ENCODE measurements at places on chromosomes 16 and 17.
A peak's percentile ranks its signal among the peaks of the same experiment; 100 is the strongest.

DNA sequence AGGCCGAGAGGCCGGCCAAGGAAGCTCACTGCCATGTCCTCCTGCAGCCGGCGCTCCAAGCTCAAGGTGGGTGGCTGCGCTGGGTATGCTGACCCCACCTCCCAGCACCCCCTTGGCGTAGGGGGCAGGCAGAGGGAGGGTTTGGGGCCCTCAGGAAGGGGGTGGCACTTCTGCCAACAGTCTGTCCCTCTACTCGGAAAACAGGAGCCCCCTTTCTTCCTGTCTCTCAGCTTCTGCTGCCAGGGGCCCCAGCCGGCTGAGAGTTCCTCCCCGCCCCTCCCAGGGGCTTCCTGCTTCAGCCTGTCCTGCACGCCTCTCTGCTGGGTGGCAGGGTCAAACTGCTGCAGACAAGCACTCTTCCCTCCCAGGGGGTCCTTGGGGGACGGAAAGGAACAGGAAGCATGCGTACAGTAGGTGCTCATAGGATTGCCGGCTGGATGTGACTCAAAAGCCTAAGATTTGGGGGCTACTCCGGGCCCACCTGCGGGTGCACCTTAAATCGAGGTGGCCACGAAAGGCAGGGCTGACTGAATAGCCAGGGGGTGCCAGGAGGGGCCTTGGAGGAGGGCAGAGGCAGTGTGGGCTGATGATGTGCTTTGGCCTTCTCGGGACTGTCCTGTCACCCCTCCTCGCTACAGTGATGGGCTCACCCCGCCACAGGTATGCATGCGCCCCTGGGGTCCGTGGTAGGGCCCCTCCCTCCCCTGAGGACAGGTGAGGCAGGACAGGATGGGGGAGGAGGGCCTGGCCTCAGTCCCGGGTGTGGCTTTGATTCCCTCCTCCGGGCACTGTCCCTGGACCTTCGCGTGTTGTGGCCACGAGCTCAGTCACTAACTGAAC lies 4.0 kb downstream of the CBX2 start:
- DNase-seq: no peak

- peak; percentile 56 for DNase-seq
These were observed 569 bp upstream of the RABEP2 start for GRCh38 chr16:28925386-28926228.

- DNase-seq: no peak
These were observed 3.6 kb upstream of the KDM8 start for GRCh38 chr16:27199736-27200135.

- no peak for DNase-seq
These were observed 684.0 kb downstream of the CDH11 start for GRCh38 chr16:64437706-64438324.

- peak; percentile 84 for DNase-seq
These were observed 822 bp upstream of the ZSCAN10 start for GRCh38 chr16:3099732-3100499.

- no peak for DNase-seq
These were observed 19.4 kb downstream of the CEP295NL start for GRCh38 chr17:78883533-78884131.

DNA sequence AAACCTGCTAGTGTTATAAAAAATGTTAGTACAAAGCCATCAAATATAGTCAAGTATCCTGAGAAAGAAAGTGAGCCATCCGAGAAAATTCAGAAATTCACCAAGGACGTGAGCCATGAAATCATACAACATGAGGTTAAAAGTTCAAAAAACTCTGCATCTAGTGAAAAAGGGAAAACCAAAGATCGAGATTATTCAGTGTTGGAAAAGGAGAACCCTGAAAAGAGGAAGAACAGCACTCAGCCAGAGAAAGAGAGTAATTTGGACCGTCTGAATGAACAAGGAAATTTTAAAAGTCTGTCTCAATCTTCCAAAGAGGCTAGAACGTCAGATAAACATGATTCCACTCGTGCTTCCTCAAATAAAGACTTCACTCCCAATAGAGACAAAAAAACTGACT lies 31.7 kb downstream of the RBBP6 start:
- DNase-seq: no peak

DNA sequence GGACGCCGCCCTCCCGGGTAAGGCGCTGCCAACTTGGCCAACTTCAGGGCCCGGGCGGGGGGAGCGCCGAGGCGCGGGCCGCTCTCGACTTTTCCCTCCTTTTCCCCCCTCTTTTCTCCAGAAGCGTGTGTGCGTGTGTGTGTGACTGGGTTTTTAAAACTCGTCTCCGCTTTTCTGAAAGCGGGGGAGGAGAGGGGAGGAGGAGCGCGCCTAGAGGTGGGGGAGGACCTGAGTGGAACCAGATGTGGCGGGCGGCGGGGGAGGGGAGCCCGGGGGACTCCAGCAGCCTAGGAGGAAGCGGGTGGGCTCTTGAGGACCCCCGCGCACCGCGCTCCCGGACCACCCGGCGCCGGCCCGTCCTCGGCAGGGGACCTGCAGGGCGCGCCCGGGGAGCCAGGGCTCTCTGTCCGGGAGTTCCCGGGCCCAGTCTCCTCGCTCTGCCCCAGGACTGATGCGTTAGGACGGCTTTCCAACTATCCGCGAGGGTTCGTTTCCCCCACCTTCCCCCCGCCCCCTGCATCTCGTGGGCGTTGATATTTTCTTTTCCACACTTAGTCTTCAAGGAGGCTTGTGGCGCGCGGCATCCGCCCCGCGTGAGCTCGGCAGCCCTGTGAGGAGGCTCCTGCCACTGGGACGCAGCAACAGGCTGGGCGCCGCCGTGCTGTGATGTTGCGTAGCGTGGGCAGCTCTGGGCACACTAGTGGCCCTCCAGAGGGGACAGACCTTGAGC lies 599 bp downstream of the MRC2 start:
- no peak for DNase-seq

Data from activated T-helper 1 cell treated with anti-CD3 and anti-CD28 coated beads, Interleukin-2, amount 50 U/mL, for 16 hours (primary cell).